ENCODE measurements at places on chromosomes 11 and 22. TPM values are rescaled to one million over a fixed set of nuclear protein-coding genes. Genes with fewer than 3 reads are reported as not detected.

DNA sequence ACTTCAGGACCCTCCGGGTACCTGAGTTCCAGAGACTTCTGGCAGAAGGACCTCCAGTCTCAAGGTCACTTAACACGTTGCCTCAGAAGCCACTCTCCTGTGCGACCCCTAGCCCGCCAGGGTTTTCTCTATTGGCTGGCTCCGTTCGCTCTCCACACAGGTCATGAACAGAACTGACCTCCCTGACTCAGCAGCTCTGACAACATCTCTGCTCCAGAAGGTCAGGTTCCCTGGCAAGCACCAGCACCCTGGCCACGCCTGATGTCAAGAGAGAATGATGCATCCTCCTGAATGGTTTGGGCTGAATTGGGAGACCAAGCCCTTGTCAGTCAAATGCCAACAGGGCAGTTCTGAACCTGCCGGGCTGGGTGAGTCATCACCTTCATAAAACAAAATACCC lies 84.3 kb upstream of the TMEM45B start:
- DNase-seq, result no peak

DNA sequence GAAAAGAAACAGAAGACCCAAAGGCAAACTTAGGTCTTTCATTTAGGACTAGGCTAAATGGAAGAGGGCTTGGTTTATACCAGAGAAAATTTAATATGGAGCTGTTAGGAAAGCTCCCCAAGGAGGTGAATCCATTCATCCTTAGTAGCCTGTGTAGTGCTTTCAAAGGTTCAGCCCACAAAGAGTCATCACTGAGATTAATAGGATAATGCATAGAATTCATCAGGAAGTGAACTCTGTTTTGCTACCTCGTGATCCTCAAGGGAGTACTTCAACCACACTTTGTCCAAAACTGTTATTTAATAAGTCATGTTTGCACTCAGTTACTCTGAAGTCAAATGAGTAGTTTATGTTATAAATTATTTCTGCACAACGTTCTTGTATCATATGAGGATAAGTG lies 43.3 kb upstream of the MMP7 start:
- peak; percentile 76 for DNase-seq

DNA sequence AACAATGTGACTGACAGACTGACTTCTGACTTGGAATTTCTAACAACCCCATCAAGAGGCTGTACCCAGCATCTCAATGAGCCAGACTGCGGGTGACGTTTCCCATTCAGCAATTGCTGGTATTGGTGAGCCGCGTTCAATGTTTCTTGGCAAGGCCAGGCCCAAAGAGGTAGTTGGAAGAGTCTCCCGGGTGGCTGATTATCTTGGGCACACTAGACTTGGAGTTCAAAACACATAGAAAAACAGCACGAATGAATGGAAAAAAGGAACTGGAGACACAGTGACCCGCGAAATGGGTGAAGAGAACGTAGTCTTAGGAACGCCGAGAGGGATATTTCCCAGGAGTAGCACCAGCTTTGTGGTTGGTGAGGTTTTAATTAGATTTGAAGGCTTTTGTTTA lies 115.7 kb downstream of the RPS6KA4 start:
- no peak for DNase-seq

- DNase-seq, result no peak
Measured at GRCh38 chr11:26194881-26195280, 137.0 kb upstream of the ANO3 start.

GRCh38 chr11:25529572-25529971 lies 802.4 kb upstream of the ANO3 start:
- DNase-seq, result no peak

DNA sequence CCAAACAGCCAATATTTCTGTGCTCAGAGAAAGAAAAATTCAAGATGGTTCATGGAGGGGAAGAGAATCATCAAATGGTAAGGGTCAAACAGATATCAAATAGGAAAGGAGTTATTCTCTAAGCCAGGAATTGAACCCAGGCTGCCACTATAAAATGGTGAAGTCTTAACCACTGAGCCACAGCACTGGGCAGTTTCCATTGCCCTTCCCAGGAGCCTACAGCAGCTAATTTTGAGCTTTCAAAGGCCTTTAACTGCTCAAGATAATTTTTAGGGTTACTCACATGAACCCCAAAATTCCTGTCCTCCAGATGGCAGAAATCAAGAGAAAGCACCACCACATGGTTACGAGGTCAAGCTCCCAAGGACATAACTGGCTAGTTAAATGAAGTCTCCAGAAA lies 176.2 kb downstream of the KIF18A start:
- DNase-seq, result no peak

- DNase-seq, result peak; percentile 6
Measured at GRCh38 chr11:84524422-84525051, 1102.6 kb downstream of the DLG2 start.

DNA sequence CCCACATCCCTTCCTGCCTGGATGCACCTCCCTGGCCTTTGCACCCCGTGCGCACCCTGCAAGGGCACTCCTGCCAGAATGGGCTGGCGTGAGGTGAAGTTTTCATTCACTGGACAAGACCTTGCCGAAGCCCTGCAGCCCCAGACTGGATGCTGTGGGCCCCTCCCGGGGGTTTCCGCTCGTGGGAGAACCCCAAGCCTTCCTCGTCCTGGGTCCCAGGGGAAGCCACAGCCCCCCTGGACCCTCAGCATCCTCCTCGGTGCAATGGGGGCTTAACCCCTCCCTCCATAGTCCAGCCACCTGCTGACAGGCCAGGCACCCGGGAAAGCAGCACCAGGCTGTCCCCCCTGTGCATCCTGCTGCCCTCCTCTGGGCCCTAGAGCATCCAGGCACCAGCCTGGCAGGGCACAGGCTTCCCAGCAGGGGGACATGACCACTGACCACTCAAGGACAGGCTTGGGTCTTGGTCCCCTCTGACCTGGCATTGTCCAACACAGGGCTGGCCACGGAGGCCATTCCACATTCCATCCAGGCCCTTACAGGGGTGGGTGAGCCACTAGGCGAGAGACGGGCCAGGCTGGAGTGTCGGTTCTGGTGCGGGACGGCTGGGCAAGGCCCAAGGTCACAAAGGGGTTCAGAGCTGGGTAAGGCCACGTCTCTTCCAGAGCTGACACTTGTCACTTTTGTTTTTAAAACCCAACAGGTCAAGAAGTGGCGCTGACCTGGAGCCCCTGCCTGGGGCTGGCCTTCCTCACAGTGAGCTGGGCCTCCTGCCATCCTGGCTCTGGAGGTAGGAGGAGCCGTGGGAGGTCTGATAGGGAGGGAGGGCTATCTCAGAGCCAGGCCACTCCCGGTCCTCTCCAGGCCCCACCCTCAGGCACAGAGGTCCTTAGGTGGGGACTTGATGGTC lies 41.5 kb upstream of the PPARA start:
- peak; percentile 57 for DNase-seq

DNA sequence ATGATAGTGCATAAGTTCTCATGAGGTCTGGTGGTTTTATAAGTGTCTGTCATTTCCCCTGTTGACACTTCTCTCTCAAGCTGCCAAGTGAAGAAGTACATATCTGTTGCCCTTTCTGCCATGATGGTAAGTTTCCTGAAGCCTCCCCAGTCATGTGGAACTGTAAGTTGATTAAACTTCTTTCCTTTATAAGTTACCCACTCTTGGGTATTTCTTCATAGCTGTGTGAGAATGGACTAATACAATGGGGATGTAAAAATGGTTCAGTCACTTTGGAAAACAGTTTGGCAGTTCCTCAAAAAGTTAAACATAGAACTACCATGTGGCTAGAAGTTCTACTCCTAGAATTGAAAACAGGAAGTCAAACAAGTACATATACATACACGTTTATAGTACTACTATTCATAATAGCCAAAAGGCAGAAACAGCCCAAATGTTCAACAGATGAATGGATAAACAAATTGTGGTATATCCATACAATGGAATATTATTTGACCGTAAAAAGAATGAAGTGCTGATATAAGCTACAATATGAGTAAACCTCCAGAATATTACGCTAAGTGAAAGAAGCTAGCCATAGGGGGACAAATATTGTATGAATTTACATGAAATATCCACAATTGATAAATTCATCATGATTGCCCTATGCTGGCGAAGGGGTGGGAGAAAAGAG lies 16.0 kb upstream of the DKK3 start:
- no peak for DNase-seq

- DNase-seq, result no peak
Measured at GRCh38 chr22:49699476-49699875, 128.2 kb downstream of the BRD1 start.

- DNase-seq, result no peak
Measured at GRCh38 chr22:38940811-38941384, 16.5 kb upstream of the APOBEC3A start.

- DNase-seq, result no peak
Measured at GRCh38 chr11:83280256-83280655, 5.9 kb downstream of the CCDC90B start.

DNA sequence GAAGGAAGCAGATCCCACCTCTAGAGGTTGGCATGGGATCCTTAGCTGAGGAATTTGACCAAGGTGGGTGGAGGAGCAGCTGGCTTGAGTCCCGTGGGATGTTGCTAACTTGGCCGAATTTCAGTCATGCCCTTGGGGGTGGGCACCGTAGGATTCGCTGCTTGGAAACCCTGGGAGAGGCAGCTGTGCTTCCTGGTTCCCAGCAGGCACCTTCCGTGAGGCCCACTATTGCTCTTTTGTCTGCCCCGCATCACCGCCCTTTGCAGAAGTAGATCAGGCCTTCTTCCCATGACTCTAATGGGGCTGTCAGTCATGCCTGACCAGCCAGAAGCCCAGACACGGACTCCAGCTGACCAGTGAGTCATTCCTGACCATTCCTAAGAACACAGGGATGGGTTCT lies 292.3 kb upstream of the SYN3 start:
- no peak for DNase-seq

DNA sequence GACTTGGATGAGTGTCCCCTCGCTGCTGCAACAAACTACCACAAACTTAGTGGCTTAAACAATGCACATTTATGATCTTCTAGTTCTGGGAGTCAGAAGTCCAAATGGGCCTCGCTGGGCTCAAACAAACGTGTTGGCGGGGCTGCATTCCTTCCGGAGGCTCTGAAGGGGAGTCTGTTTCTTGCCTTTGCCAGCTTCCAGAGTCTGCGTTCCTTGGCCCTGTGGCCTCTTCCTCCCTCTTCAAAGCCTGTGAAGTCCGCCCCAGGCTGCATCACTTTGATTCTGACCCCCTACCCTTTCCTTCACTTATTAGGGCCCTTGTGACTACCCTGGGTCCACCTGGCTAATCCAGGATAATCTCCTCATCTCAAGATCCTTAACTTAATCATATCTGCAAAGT lies 80.3 kb upstream of the NECTIN1 start:
- DNase-seq, result no peak

DNA sequence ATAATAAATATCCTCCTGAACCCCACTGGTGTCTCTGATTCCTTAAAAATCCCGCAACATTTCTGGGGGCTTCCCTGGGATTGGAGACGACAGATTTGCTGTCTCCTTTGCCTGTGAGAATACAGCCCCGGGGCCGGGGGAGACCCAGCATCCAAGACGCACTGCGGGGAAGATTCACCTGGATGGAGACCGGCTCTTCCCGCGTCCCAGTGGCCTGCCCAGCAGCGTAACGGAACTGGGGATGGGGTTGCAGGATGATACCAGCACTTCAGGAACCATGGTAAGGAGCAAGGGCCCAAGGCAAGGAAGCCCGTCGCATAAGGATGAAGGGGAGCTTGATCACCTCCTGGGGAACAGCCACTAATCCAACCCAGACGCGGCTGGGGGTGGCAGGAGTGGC lies 53.3 kb upstream of the OR4C15 start:
- no peak for DNase-seq

GRCh38 chr22:40218152-40218551 lies 40.4 kb downstream of the TNRC6B start:
- DNase-seq, result no peak

- no peak for DNase-seq
Measured at GRCh38 chr11:24496736-24497725, at the start of gene LUZP2. Gene LUZP2 (plus strand): TSS chr11:24497053.

DNA sequence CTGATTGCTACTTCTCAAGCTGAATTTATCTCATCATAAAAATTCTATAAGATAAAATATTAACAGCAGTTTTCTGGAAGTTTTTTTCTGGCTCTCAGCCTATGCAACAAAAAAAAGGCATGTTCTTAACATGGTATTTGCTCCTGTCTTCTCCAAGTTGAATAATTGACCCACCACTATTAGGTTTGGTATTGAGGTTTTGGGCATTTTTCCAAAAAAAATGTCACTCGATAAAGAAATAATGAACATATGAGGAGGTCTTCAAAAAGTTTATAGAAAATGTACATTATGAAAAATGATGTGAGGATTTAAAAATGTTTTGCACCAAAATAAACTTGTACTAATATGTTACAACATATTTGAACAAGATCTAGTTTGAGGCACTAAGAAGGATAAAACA lies 808.6 kb upstream of the RAG2 start:
- DNase-seq, result no peak

DNA sequence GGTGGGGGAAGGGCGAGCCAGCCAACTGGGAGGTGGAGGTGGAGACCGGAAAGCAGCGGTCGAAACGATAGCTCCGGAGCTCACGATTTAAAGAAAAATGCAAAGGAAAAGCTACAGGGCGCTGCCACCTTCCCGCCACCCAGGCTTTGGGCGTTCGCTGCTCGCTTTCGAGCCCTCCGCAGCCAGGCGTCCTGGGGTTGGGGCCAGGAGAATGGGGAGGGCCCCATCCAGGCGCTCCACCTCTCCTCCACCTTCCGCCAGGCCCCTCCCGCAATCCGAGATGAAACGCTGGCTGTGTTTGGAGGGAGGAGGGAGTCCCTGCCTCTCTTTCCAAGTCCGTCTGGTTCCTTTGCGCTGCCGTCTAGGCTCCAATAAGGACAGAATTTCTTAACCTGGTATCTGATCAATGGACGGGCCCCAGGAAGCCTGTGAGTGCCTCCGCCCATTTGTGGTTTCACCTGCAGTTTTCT lies 483 bp upstream of the ABTB2 start:
- DNase-seq, result peak; percentile 54

DNA sequence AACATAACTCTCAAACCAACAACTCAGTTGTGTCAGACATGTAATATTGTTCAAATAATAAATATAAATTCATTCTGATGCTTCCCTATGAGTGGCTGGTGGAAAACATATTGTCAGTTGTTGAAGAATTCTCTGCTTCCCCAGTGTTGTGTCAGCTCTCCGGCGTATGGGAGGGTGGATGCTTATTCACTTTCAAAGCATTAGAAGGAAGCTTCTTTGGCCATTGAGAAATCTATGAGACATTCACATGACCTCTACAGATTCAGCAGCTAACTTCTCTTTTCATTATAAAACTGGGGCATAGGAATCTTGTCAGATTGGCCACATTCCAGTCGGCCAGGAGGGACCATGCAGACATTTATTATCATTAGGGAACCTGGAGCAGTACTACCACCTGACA lies 2.9 kb downstream of the OR51V1 start:
- DNase-seq, result peak; percentile 24

SESN3 gene
- total RNA-seq, result 2.3 TPM

MISFA gene
- total RNA-seq, result under 0.01 TPM

RELA gene
- total RNA-seq, result 22.2 TPM

TRIM77 gene
- total RNA-seq, result not detected

CHST1 gene
- total RNA-seq, result 0.97 TPM

KCNJ5 gene
- total RNA-seq, result under 0.01 TPM

NXPE1 gene
- not detected for total RNA-seq

GRM5 gene
- total RNA-seq, result under 0.01 TPM

GGTLC2 gene
- not detected for total RNA-seq

CD59 gene
- total RNA-seq, result 206 TPM

SLC22A9 gene
- not detected for total RNA-seq

HEPN1 gene
- not detected for total RNA-seq
